Testis (tissue), 5 donors: ENCODE measurements at places on chromosomes 3 and 15.

DNA sequence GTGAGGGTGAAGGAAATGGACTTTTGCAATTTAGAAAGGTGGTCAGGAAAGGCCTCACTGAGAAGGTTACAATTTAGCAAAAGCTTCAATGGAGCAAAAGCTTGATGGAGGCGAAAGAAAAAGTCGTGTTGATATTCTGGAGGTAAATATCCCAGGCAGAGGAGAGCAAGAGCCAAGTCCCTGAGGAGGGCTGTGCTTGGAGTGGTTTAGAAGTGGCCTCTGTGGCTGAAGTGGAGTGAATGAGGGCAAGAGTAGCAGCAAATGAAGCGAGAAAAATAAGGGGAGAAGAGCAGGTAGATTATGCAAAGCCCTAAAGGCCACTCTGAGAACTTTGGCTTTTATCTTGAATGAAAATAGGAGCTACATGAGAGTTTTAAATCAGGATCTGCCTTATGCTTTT lies 54.1 kb downstream of the GUCA1C start:
- no peak for DNase-seq

- DNase-seq: no peak
Measured at GRCh38 chr15:67578020-67578600, 35.6 kb downstream of the MAP2K5 start.

- DNase-seq: peak; percentile 68
Measured at GRCh38 chr15:40108061-40108854, 421 bp downstream of the BMF start.

DNA sequence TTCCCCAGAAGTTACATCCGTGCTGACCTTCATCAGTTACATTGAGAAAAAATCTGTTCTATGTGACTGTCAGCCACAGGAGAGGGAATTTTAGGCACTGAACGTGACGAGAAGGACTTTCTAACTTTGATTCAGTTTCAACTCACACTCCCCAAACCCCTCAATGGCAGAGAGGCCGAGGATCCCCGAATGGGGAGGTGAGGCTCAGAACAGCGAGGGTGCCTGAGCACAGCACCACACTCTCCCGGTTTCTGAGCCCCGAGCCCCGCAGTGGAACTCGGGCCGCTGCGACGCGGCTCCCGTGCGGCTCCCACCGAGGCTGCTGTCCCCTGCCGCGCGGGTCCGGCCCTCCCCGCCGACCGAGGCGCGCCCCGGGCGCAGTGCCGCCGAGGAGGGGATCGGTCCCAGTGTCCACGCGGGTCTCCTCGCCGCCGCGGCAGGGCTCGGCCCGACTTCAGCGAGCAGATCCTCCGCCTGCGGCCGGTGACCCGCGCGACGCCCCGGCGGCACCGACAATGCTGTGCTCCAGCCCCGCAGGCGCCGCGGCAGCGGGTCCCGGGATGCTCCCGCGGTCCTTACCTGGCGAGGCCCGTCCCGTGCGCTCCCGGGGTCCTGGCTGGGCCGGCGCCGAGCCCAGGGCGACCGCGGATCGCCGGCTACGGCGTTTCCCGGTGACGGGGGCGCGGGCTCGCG lies 439 bp downstream of the CTXND1 start:
- no peak for DNase-seq

- DNase-seq: peak; percentile 40
Measured at GRCh38 chr3:183244219-183244618, 8.8 kb upstream of the B3GNT5 start.

- no peak for DNase-seq
Measured at GRCh38 chr15:93330912-93331544, 242.0 kb upstream of the RGMA start.
